ENCODE measurements at places on chromosomes 11 and 22. TPM values are rescaled to one million over a fixed set of nuclear protein-coding genes. Genes with fewer than 3 reads are reported as not detected.

The GGTLC3 gene
- total RNA-seq = not detected

The OR2D2 gene
- total RNA-seq = not detected

The TMPRSS4 gene
- not detected for total RNA-seq

The KRTAP5-1 gene
- not detected for total RNA-seq

The H19 gene
- total RNA-seq = 11.1 TPM

The INSC gene
- total RNA-seq = 0.87 TPM

The IRAG1 gene
- total RNA-seq = 0.08 TPM

The LRFN4 gene
- total RNA-seq = 3.9 TPM

The OTOG gene
- not detected for total RNA-seq

The CPSF7 gene
- total RNA-seq = 19.1 TPM

The IGLL1 gene
- total RNA-seq = not detected
